ENCODE measurements at places on chromosomes 13 and 19.

DNA sequence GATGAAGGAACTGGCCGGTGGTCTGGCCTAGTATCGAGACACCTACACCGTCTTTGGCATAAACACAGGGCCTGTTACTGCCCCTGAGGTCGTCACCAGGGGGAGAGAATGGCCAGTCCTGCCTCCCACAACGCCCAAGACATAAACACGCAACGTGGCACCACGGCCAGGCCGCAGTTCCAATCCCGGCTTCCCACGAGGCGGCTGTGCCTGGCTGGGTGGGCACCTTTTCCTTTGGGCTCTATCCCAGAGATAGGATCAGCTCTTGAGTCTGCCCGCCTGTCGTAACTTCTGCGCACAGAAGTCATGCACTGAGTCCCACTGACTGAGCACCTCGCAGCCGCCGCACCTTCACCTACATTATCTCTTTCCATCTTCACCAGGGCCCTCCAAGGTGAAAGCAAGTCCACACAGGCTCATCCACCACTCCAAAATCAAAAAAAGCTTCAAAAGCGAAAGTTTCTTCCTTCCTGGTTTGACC, 1.1 kb downstream of the MIER2 start:
- no peak for DNase-seq

- DNase-seq: no peak
Observed at GRCh38 chr19:29645491-29645867, 19.8 kb upstream of the PLEKHF1 start.

DNA sequence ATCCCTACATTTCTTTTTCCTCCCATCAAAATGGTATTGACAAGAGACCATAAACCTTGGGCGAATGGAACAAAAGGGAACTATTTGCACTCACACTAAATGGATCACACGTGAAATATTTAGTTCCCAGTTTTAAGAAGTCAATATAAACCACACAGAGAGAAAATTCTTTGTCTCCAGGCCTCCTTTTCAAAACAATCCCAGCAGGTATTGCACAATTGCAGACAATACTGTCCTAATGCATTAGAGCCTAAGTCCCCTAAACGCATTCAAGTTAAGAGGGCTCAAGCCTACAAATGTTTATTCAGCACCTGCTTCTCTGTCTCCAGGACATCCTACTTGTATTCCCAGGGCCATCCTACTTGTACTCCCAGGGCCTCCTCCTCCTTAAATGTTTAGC, 1.3 kb upstream of the B3GLCT start:
- no peak for DNase-seq

GRCh38 chr19:13782537-13782936, 8.3 kb downstream of the C19orf53 start:
- DNase-seq: no peak

- DNase-seq: no peak
Observed at GRCh38 chr13:22161871-22162270, 491.0 kb downstream of the FGF9 start.

DNA sequence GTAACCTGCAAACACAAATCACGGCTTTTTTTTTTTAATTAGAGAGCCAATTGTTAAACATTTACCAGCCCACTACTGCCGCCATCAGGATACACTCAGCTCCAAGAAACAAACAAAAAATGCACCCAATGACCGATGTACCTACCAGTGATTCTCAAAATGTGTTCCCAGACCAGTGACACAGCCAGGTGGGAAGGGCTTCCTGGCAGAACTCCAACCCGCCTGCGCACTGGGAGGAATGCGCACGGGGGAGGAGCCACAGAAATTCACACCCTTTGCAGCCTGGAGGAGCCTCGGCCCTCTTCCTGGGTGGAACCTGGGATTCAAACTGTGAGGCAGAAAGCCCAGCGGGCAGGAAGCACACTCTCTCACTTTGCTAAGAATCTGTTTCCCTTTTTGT, 255.9 kb downstream of the TBC1D4 start:
- DNase-seq: no peak

DNA sequence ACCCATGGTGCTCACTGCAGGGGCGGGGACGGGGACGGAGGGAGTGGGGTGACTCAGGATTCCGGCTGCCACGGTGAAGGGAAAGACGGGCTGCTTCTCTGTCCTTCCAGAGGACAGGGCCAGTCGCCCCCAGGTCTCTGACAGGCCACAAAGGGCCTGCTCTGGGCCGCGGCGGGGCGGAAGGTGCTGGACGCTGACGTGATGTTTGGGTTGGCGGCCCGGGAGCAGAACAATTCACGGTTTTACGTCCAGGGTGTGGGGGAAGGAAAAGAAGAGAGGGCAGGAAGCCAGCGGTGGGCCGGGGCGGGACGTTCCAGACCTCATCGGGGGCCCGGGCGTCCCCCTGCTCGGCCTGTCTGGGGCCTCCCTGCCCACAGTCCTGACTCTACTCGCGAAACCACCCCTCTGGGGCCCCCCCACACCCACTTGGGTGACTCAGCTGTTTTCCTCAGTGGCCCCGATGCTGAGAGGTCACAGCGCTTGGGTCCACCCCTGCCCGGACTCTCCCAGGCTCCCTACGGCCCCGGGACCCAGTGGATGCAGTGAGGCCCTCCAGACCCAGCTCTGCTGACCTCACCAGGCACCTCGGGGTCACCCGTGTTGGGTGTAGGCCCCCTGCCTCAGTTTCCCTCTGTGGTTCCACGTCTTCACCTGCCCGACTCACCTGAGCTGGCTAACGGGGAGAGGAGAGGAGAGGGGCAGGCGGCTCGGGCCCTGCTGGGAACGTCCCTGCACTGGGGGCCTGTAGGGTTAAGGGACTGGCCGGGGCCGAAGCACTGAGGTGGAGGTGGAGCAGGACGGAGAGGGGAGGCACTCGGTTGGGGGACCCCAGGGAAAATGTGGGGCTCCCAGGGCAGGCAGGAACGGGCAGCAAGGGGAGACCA, 29.2 kb downstream of the PIP5K1C start:
- peak; percentile 82 for DNase-seq

DNA sequence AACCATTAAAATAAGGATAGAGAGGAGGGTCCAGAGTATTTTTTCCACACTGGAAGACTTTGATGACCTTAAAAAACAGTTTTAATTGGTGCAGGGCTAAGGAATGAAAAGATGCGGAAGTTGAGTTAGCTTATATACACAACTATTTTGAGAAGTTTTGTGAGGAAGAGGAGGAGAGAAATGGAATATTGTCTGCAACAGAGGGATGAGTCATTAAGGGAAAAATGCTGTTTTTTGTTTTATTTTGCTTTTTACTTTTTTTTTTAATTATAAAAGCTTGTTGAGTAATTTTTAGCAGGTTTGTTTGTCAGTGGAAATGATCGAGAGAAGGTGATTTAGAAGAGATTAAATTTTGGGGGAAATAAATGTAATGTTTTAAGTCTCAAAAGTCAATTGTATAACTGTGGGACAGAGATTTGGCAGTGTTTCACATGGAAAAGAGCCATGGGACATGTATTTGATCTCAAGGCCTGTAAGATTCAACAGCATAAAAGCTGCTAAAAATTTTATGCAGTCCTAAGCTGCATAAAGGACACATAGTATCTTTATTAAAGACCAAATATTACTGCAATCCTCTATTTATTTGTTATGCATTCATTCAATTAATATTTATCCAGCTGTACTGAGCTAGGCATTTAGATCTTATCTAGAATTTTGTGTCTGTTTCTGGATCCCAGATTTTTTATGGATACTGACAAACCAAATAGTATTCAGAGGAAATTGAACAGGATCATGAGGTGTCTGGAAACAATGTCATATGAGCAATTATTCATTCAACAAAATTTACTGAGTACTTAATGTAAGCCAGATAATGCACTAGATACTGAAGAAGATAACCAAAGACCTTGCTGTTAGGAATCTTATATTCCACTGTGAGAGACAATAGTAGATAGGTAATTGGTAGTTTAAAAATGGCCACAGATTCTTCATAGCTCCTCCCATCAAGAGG, 72.7 kb downstream of the DNAJC15 start:
- DNase-seq: no peak

- no peak for DNase-seq
Observed at GRCh38 chr13:28409648-28410047, 85.3 kb downstream of the FLT1 start.

GRCh38 chr19:13026462-13027370, 31.4 kb downstream of the NFIX start:
- no peak for DNase-seq

GRCh38 chr19:1363599-1363998, 20.1 kb upstream of the NDUFS7 start:
- peak; percentile 38 for DNase-seq

DNA sequence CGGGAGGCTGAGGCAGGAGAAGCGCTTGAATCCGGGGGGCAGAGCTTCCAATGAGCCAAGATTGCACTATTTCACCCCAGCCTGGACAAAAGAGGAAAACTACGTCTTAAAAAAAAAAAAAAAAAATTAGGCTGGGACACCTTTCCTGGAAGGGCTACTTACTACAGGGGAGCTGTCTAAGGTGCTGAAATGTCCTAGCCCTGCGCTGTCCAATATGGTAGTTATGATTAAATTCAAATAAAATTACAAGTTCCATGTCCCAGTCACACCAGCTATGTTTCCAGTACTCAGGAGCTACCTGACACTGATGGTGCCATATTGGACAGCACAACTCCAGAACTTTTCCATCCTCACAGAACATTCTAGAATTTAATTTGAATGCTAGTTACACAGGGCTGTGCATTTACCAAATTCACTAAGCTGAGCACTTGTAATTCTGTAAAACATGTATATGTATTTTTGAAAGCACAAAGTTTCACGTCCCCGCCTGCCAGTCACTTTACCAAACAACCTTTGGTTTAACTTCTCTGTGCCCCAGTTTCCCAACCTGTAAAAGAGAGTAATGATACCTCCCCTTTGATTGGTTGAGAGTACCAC, 9.2 kb upstream of the ZSCAN22 start:
- no peak for DNase-seq

DNA sequence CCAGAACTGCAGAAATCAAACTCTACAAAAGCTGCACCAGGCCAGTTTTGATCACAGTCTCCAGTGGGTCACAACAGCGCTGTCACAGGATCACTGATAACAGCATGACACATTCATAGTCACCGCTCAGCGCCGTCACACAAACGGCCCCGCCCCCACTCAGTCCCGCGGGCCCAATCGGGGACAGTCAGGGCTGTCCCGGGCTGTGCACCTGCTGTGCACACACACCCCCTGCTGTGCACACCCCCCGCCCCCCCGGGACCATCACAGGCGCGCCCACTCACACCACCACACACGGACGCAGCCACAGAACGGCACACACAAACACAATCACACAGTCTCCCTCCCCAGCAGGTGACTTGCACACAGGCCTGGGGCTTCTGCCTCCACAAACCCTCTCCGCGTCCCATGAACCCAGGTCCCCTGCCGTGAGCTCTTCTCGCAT, 435 bp upstream of the ZNF382 start:
- peak; percentile 91 for DNase-seq

DNA sequence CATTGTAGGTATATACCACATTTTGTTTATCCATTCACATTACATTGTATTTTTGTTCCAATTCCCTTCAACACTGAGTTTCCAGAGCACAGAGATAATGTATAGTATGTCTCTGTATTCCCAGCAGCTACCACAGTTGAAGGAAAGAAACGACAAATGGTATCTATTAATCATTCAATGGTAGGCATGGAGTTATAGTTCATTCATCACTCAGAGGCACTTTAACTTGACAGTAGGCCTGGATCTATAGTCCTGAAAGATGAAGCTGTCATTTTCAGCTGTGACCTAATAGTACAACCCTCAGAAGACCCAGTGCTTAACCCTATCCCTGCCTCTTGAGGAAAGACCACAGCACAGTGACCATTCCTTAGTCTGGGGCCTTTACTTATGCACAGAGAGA, 163.0 kb upstream of the TMTC4 start:
- DNase-seq: no peak

DNA sequence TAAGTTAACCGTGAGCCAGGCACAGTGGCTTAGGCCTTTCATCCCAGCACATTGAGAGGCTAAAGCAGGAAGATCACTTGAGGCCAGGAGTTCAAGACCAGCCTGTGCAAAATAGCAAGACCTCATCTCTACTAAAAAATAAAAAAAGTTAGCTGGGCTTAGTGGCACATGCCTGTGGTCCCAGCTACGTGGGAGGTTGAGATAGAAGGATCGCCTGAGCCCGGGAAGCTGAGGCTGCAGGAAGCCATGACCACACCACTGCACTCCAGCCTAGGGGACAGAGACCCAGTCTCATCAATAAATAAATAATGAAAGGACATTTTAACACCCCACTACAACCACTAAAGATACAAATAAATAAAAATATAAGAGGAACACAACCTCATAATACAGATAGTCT, 21.6 kb downstream of the LSM14A start:
- no peak for DNase-seq

GRCh38 chr13:113044391-113045114, 61.0 kb upstream of the F7 start:
- DNase-seq: no peak

DNA sequence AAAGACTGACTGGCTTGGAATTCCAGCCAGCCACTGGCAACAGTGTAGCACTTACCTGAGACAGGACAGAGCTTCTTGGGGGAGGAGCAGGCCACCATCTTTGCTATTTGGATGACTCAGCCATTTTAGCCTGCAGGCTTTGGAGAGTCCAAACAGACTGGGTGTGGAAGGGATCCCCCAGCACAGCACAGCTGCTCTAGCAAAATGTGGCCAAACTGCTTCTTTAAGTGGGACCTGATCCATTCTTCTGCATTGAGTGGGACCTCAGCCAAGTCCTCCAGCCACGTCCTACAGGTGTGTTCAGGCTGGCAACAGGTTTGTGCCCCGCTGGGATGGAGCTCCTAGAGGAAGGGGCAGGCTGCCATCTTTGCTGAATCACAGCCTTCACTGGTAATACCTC, 80.0 kb downstream of the NDFIP2 start:
- DNase-seq: no peak

DNA sequence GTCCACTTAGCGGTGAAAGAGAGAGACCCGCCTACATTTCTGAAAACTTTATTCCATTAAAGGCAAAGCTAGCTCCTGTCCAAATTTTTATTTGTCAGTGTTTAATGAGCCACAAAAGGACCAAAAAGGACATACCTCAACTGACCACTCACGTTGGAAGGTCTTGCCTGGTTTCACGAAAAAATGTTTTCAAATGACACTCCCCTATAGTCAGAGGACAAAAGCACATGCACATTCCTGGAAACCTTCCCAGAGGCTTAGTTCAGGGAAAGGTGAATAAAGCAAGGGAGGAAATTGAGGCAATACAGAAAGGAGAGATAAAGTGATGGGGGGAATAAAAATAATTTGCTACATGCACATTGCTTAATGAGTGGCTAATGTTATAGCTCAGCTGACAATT, 55.6 kb downstream of the DOCK9 start:
- no peak for DNase-seq

GRCh38 chr13:31896427-31896826, 135.1 kb upstream of the FRY start:
- no peak for DNase-seq

DNA sequence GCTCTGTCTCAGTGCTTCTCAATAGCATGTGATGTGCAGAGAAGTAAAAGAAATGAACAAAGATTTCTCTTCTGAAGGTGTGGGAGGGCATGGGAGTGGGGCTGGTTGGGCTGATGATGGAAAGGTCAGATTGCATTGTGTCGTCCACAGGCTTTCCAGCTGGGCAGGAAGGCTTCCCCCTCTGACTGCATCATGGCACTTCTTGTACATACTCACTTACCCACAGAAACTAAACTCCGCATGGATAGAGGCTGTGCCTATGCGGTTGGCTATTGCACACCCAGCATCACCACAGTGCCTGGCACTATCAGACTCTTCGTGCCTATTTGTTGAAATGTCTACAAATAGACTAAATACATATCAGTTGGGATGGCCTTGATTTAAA, 24.4 kb upstream of the TNFSF11 start:
- DNase-seq: peak; percentile 50
